ENCODE measurements at places on chromosomes 5 and 9.

DNA sequence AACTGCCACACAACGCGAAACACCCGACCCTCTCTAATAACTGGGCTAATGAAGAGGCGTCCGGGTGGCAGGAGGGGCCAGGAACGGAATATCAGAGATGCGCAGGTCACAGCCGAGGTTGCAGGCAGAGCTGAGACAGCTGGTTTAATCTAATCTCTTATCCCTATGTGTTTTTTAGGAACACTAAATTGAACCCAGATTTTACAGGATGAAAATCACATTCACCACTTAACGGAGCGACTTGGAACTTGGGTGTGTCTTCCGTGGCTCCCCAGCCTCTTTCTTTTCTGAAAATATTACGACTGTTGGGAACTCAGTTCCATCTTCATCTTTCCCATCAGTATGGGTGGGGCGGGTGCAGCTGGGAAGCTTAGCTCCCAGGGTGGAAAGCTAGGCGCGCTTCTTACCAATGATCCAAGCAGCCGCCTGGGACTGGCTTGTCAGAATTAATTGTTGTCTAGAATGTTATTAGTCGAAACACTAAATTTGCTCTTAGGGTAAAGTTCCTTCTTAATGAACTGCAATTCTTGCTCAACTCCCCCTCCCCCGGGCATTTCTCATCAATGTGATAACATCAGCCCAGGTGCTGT lies 92.5 kb downstream of the IRX2 start:
- DNase-seq, result no peak

GRCh38 chr5:76291305-76292077 lies 111.6 kb upstream of the IQGAP2 start:
- no peak for DNase-seq

DNA sequence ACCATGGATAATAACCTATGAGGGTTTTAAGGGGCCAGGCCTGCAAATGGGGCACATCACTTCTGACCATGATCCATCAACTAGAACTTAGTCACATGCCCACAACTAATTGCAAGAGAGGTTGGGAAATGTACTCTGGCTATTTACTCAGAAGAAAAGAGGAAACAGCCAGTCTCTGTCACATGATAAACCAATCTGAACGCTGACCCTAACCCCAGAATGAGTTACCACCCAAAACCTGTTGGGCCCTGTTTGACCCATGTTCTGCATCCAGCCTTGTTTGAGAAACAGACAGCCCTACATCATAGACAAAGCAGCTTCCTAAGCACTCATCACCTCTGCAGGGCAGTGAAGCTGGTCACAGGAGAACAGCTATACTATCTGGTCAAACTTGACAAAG lies 5.8 kb downstream of the MACROH2A1 start:
- no peak for DNase-seq

GRCh38 chr9:98256756-98257155 lies 1.3 kb upstream of the TBC1D2 start:
- DNase-seq, result no peak

- no peak for DNase-seq
Observed at GRCh38 chr5:113917997-113918396, 404.5 kb downstream of the YTHDC2 start.

- no peak for DNase-seq
Observed at GRCh38 chr5:64516216-64516615, 10.4 kb downstream of the RGS7BP start.

- no peak for DNase-seq
Observed at GRCh38 chr5:175659546-175660253, 1.8 kb downstream of the HRH2 start.

GRCh38 chr5:163361450-163361849 lies 75.9 kb upstream of the CCNG1 start:
- DNase-seq, result no peak

DNA sequence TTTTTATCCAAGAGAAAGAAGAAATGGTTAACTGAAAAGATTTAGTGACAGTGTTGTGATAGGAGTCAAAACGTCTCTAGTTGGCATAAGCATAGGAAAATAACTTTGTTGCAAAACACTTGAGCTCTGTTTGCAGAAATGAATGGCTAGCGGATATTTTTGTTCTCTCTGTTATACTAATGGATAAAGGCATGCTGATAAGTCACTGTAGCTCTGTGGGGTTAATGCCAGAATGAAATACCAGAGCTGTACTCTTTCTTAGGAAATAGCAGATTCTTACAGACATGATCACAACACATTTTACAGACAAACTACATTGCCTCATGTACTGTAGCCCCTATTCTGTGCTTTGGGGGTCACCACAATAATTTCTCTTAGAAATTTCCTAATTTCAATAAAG lies 202.8 kb downstream of the DMRTA1 start:
- DNase-seq, result no peak

GRCh38 chr5:147918101-147918685 lies 11.9 kb upstream of the C5orf46 start:
- DNase-seq, result no peak

DNA sequence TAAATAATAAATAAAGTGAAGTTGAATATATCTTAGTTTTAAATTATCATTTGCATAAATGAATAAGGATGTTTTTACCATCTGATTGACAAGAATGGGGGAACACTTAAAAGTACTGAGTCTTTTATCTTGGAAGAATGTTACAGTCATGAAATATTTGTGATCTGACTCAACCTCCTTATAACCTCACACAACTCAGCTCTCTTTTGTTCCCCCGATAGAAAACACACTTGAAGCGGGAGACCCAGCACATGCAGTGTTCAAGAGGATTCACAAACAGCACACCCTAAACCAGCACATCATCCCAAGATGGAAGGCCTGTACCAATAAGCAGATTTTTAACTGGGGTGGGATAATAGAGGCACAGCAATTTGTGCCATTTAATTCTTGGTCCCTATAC lies 15.5 kb downstream of the BAAT start:
- DNase-seq, result peak; percentile 11

DNA sequence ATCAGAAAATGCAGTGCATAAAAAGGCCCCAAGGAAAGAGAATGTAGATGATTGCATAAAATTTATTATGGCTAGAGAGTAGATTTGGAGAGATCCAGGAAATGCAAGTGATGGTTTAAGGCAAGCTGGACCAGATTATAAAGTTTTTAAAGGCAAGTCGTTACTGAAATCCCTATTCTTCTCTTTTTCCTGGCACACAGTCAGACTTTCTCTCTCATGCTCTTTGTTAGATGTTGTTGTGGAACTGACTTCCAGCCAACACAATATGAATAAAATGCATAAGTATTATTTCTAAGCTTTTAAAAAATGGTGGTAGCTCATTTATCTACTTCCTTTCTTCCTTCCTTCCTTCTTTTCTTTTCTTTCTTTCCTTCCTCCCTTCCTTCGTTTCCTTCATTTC lies 1085.4 kb upstream of the CDH6 start:
- no peak for DNase-seq

GRCh38 chr5:32521481-32521880 lies 63.9 kb upstream of the SUB1 start:
- DNase-seq, result no peak

GRCh38 chr9:84897362-84898094 lies 228.0 kb downstream of the NTRK2 start:
- no peak for DNase-seq

GRCh38 chr5:99060306-99061261 lies 131.8 kb upstream of the CHD1 start:
- peak; percentile 62 for DNase-seq

- peak; percentile 25 for DNase-seq
Observed at GRCh38 chr9:15349892-15350761, 43.1 kb upstream of the TTC39B start.

DNA sequence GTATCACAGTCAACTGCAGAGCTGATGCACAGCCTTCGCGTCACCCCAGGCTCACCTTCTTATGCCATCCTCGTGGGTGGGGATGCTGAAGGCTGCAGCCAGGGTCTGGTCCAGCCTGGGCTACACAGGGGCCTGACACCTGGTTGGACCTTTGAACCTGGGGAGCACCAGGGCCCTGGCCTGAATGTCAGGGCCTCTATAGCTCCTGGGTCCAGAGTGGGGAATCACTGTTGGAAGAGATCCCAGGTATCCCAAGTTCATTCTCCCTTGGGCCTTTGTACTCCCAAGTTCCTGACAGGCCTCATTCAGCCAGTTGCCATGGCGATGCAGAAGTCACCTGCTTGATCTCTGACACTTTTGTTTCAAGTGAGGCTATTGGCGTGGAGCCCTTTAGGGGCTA lies 43.8 kb downstream of the ZNF618 start:
- DNase-seq, result no peak

- peak; percentile 82 for DNase-seq
Observed at GRCh38 chr9:129138476-129139232, 27.4 kb downstream of the PTPA start.

- DNase-seq, result no peak
Observed at GRCh38 chr9:136533775-136534157, 12.1 kb downstream of the NOTCH1 start.

DNA sequence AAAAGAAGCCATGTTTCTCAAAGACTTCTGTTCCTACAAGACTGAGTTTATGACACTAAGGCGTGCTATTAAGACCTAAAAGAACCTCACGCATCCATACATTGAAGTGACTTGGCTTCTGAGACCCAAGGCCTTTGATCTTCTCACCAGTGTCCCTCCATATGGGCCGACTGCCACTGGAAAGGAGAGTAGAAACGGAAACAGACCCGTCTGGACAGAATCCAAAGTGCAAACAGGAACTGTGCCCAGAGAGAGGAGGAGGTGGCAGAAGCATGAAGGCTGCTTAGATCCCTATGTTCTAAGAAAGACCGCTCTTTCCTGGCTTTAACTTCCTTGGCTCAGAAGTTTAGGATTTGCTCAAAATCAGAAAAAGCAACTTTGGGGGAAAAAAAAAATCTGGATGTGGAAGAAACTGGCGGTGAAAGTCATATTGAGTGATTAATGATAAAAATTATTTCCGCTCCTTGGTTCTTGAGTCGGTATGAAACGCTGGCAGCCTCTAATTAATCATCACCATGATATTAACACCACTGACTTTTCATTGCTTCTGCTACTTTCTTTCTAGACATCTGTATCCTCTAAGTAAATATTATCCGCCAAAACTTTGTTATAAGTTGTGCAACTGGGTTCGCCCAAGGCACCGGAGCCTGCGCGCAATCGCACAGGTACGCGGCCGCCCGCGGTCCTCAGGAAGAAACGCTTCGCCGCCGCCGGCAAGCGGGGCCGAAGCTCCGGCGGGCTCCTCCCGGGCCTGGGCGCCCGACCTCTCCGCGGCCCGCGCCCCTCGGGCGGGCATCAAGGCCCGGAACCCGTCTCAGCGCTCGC lies 726 bp downstream of the DAP start:
- DNase-seq, result peak; percentile 46

GRCh38 chr5:5062525-5063302 lies 77.4 kb upstream of the ADAMTS16 start:
- DNase-seq, result no peak

- no peak for DNase-seq
Observed at GRCh38 chr5:131637694-131638093, 2.7 kb upstream of the RAPGEF6 start.

GRCh38 chr9:101265261-101265660 lies 119.5 kb downstream of the BAAT start:
- no peak for DNase-seq

- peak; percentile 68 for DNase-seq
Observed at GRCh38 chr9:15249042-15249818, 57.8 kb downstream of the TTC39B start.

- no peak for DNase-seq
Observed at GRCh38 chr9:14831074-14831473, 79.2 kb downstream of the FREM1 start.

DNA sequence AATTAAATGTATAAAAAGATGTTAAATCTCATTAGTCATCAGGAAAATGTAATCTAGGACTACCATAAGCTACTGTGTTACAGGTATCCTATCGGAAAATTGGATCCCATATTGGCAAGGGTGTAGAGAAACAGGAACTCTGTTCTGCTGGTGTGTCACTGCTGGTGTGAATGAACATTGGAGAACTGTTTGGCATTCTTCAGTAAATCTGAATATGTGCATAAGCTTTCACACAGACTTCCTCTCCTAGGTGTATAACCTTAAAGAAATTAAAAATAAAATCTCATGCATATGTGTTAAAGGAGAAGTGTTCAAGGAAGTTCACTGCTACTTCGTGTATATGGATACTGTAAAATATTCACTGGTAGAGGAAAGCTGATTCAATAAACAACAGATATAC lies 484.6 kb upstream of the TLE4 start:
- no peak for DNase-seq

DNA sequence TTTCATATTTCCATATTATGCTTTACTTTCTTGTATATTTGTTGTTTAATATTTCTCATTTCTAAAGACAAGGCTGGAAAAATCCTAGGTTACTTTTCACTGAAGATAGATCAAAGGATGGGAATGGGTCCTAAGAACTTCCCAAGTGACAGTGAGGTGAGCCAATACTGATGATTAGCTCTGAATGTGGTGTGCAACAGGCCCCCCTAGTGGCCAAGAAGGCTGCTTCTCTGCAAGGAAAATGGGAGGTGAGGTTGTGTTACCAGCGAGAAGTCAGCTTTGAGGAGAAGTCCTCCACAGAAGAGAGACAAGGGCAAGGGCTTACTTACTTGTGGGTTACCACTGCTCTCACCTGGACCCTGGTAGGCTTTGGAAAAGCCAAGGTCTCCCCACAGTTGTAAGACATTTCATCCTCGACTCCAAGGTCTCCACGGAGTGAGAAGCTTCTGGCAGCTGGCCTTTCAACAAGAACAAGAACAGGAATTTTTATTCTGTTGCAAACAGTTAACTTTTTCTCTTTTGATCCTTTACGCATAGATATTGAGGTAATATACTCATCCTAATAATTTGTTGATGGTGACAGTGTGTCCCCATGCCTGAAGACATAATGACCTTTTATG lies 69.9 kb downstream of the MAMDC2 start:
- peak; percentile 85 for DNase-seq

GRCh38 chr9:99878651-99879050 lies 27.8 kb upstream of the STX17 start:
- peak; percentile 38 for DNase-seq

- no peak for DNase-seq
Observed at GRCh38 chr9:445033-445432, 230.4 kb downstream of the DOCK8 start.

DNA sequence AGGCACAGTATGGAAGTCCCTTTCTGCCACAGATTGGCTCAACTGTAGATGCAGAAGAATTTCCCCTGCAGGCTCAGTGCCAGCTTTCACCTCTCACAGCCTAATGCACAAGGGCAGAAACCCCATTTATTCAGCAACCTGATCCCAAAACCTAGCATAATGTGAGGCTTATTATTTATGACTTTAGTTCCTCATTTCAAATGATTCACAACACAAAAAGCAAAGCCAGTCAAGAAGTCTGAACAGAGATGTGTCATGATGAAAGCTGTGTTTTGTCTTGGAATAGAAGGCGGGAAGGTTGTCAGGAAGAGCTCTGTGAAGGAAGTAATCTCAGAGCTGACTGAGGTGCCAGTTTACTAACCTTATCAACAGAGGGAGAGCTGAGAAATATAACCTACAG lies 369.7 kb downstream of the LRRC70 start:
- DNase-seq, result no peak

GRCh38 chr5:92907938-92908606 lies 672.9 kb downstream of the NR2F1-AS1 start:
- peak; percentile 18 for DNase-seq
